WTC11 (cell line): ENCODE measurements at places on chromosomes 4 and X.

DNA sequence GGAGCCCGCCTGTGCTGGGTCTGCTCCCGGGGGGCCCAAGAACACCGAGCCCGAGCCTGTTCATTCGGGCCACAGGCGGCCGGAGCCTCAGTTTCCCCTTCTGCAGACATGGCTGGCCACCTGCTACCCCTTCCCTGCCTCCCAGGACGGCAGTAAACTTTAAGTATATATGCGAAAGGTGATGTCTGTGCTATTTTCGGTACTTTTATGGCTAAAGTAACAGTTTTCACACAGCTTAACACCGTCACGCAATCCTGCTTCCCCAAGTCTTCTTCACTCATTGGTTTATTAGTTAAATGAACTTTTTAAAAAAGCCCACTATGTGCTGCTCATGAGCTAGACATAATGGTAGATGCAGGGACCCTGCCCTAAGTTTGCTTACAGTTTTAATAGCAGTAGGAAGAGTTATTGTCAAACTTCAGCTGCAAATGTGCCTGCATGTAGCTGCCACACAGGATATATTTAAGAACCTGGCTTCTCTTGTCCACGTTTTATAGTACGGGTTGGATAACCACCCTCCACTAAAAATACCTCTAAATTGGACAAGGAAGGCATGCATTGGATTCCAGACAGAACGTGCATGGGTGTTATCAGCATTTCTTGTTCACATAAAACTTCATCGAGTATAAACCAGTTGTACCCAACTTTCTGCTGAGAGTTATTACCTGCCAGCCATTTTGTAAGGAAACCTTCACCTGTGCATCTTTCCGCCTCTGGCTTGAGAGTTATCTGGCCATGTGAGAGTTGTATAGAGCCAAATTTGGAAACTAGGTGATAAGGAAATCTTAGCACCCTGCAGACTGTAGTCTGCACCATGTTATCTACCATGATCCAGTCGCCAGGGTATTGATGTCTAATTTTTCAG is 741 bp downstream of the ANAPC4 start:
- DNase-seq, result no peak

DNA sequence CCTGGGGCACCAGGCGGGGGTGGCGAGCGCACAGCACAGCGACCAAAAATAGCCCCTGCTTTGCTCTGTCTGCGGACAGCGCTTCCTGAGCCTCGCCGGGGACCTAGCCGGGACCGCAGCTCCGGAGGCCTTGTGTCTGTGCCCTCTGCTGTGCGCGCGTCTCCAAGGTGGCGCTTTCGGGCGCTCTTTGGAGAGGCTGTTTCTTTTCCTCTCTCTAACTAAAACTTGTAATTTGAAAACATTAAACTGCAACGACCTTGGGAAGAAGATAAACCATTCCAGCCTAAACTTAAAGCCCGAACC is 3.4 kb downstream of the ARX start:
- peak; percentile 36 for DNase-seq

GRCh38 chr4:142354041-142354440 is 492.1 kb downstream of the INPP4B start:
- DNase-seq, result no peak

GRCh38 chr4:1666391-1666790 is 17.7 kb downstream of the FAM53A start:
- DNase-seq, result no peak

DNA sequence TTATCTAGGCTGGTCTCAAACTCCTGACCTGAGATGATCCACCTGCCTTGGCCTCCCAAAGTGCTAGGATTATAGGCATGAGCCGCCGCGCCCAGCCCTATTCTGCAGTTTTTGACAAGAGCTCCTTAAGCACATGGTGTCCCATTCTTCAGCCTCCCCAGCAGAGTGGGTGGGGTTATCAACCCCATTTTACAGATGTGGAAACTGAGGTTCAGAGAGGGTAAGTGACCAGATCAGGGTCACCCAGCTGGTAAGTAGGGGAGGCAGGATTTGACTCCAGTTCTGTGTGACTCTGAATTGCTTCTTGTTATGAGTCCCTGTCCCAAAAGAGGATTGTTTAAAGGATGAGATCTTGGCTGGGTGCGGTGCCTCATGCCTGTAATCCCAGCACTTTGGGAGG is 14.5 kb downstream of the MAN2B2 start:
- no peak for DNase-seq

- no peak for DNase-seq
Measured at GRCh38 chr4:153110739-153111138, 93.5 kb upstream of the TRIM2 start.

- DNase-seq, result no peak
Measured at GRCh38 chr4:72768364-72768763, 199.3 kb upstream of the ADAMTS3 start.

- no peak for DNase-seq
Measured at GRCh38 chr4:123342498-123342897, 54.1 kb upstream of the SPRY1 start.

GRCh38 chr4:122712782-122713181 is 19.7 kb upstream of the BBS12 start:
- no peak for DNase-seq

- DNase-seq, result no peak
Measured at GRCh38 chrX:97704881-97705280, 821.2 kb downstream of the RPA4 start.
